Activated CD4-positive, alpha-beta memory T cell treated with anti-CD3 and anti-CD28 coated beads for 36 hours (primary cell): ENCODE measurements at places on chromosomes 4 and X.

DNA sequence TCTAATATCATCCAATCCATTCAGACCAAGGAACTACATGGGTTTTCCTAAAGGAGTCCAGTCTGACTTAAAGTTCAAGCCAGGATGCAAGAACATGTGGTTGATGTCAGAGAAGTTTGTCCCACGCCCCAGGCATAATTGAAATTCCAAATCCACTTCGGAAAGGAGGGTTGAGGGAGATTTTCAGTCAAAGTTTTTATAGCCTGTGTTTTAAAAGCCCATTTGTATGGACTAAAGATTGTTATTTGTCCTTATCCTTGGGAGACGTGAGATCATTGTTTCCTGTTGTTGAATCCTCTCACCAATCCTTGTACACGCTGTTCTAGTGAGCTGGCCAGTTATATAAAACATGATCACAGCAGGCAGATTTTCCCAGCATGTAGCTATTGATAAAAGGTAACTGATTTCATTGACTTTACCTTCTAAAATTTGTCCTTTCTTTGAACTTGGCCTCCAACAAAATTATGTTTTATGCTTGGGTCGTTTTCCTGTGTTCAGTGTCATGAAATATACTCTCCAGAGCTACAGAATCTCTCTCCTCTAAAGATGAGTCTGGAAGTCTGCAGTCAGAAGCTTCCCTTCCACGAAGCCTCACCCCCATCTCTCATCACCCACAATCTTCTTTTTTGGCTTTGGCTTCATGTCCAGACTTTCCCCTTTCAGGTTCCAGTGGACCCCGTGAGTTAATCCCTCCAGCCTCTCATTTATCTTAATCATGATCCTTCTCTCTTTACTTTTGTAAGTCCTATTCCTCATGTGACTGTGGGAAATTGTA is 92.9 kb downstream of the ATP10D start:
- no peak overlapping the region for H3K4me3 ChIP-seq
- H3K36me3 ChIP-seq, result no peaks in the 10 kb centered on the region
- no peak for DNase-seq
- no peak overlapping the region for H3K27ac ChIP-seq

DNA sequence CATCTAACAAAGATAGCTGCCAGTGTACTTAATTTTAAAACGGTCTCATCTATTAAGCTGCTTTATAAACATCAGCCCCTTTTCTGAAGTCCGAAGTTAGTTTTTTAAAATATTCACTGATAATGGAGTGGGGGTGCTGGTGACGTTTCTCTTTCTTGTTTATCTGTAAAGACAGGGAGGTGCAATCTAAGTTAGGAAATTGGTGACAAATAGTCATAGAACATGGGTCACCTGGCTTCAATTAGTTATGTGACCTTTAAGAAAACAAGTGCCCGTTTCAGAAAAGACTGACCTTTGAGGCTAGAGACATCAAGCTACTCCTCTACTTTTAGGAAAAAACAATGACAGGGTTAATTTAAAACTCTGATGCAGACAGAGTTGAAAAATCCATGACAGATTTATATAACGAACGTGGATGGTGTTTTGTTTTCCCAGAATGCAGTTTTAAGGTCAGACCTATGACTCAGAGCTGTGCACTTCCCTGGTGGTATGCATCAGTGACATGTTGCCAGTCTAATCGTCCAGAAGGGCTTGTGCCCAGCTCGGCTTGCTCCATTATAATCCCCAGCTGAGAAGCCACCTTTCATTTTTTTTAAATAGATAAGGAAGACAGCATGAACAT is 38.2 kb downstream of the FHL1 start:
- no peaks in the 10 kb centered on the region for H3K27me3 ChIP-seq
- H3K36me3 ChIP-seq, result no peaks in the 10 kb centered on the region
- DNase-seq, result no peak

- peaks cover 12% of the 10 kb centered on the region for H3K4me1 ChIP-seq
- no peaks in the 10 kb centered on the region for H3K36me3 ChIP-seq
- H3K27me3 ChIP-seq, result peaks cover 3% of the 10 kb centered on the region
- peak overlapping the region; percentile 61 for H3K4me3 ChIP-seq
Measured at GRCh38 chr4:82284858-82285805, 88.7 kb downstream of the HNRNPD start.

DNA sequence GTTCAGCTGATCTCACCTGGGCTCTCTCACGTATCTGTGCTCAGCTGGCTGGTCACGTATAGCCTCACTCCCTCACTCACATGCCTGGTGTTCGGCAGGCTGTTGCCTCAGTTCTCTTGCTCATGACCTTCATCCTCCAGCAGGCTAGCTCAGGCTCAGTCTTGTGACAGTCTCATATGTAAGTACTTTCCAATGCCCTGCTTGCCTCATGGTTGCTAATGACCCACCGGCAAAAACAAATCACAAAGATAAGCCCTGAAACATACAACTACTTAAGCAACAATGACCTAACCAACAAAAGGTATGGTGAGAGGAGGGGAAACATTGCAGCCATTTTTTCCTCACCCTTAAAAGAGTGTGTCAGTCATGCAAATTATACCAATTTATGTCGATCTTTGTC is 25.0 kb downstream of the MEPE start:
- no peaks in the 10 kb centered on the region for H3K36me3 ChIP-seq
- no peak overlapping the region for H3K27ac ChIP-seq
- no peaks in the 10 kb centered on the region for H3K4me1 ChIP-seq
- no peak for DNase-seq
